ENCODE measurements at places on chromosomes 7 and 10.

DNA sequence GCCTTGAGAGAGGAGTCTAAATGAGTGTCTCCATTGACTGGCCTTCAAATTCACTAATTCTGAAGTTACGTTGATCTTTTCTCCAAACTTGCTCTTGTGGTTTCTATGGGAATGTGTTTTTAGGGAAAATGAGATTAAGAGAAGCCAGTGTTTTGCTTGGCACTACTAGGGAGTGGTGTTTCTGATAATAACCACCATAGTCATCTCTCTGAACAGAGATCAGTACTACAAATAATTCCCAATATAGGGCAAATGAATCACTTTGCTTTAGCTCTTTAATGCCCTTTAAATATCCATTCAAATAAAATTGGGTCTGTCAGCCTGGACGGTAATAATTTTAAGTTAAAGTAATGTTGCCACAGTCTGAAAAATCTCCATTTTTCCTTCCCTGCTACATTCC lies 90.8 kb downstream of the NRF1 start:
- no peak overlapping the region for H3K4me3 ChIP-seq
- H3K4me1 ChIP-seq, result no peaks in the 10 kb centered on the region
- peaks cover 8% of the 10 kb centered on the region for H3K36me3 ChIP-seq
- no peak overlapping the region for H3K27ac ChIP-seq
- no peak for DNase-seq

DNA sequence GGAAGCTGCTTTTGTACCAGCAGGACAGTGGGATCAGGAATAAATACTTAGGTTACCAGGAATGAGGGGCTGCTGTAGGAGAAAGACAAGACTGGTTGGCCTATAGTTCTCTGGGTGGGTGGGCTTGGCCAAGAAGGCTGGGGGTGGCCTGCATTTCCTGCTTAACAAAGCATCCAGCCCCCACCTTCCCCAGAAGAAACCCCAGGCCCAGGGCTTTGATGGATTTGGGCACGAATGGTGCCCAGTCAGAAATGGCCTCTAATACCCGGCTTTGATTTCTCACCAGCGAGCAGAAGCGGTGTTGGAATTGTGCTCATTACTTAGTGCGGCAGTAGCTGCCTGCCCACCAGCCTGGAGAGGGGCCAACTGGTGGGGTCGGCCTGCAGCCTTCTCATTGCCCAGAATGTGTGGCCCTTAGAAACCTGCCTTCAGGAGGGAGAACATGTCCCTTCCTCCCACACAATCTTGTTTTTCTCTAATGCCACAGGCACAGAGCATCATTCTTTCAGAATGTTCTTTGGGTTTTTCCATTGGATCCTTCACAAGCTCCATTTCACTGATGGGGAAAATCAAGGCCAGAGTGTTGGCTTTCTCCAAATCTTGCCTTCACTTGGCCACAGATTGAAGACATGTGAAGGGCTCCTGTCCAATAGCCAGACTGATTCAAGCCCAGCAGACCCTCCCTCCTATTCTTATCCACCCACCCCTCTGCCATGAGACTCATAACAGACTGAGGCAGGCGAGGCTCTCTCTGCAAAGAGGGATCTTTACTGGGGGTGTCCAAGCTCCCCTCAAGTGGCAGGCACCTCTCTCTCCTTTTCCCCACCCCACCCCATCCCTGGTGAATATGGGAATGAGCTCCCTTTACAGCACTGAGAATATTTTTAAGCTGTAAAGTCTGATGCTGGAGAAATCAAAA lies 2.5 kb downstream of the UNC5B start:
- peaks cover 24% of the 10 kb centered on the region for H3K27me3 ChIP-seq
- H3K4me1 ChIP-seq, result peaks cover 28% of the 10 kb centered on the region
- H3K36me3 ChIP-seq, result no peaks in the 10 kb centered on the region

- H3K27ac ChIP-seq, result no peak overlapping the region
- no peak overlapping the region for H3K4me3 ChIP-seq
- H3K4me1 ChIP-seq, result no peaks in the 10 kb centered on the region
These were observed 8.8 kb downstream of the ASB10 start for GRCh38 chr7:151178236-151178635.

DNA sequence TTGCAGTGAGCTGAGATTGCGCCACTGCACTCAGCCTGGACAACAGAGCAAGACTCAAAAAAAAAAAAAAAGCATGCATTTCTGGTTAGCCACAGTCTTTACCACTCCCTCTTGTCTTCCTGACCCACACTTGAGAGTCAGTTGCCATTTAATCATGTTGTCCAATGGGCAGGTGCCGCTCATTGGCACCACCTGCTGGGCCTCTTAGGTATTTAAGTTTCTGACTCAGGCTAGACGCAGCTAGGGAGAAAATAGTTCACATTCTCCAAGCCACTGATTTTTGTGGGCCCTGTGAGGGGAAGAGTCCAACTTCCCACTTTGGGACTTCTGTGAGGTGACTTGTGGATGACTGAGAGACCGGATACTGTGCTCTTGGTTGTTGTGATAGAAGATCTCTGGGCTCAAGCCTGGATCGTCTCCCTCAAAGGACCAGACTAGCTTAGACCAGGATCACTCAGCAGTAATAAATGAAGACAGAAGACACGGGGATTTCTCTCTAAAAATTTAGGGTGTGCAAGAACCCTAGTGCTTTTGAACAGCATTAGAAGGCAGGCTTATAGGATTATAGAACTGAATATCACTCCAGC lies 26.8 kb upstream of the SORCS3 start:
- H3K36me3 ChIP-seq, result no peaks in the 10 kb centered on the region
- no peak overlapping the region for H3K27ac ChIP-seq
- no peaks in the 10 kb centered on the region for H3K27me3 ChIP-seq
- no peak for DNase-seq
- no peaks in the 10 kb centered on the region for H3K4me1 ChIP-seq
- H3K4me3 ChIP-seq, result no peak overlapping the region

DNA sequence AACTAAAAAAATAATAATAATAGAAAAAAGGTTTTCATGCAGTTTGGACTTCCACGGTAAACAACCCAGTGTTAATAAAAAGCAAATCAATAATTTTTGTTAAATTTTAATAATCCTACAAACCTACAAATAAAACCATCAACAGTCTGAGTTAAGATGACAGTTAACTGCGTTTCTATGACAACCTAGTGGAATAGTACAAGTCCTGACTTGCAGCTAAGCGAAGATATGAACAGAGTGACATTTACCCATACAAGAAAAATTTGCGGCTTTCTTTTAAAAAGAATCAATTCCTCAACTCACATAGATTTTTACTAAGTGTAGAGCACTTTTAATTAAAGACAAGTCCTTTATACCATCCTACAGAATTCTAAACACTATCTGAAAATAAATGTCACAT lies 35.6 kb downstream of the VPS41 start:
- H3K27ac ChIP-seq, result no peak overlapping the region
- no peaks in the 10 kb centered on the region for H3K27me3 ChIP-seq
- no peak for DNase-seq
- H3K4me3 ChIP-seq, result no peak overlapping the region

DNA sequence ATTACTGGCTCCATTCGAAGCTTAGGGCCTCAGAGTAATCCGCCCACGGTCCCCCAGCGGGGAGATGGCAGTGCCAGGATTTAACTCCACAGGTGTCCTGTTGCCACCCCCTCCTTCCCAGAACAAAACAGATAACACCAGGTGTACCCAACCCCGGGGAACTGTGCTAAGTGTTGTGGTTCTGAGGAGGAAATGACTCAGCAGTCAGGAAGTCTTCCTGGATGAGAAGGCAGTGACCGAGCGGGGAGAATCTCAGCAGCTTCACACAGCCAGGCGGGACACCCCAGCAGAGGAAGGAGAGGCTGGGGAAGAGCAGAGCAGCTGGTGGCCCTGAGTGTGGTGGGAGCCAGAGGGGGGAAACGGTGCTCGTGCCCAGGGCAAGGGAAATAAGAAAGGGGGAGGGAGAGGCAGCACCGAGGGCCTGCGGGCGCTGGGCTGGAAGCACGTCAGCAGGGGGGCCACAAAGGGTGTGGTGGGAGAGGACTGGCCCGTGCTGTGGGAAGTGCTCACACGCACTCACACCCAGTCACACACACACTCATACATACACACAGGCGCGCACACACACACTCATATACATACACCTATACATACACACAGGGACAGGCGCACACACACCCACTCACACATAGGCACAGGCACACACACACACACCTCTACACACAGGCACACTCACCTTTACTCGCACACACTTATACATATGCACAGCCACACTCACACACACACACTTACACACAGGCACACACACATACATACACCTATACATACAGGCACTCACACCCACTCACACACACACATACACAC lies 59.8 kb upstream of the CHST15 start:
- no peaks in the 10 kb centered on the region for H3K36me3 ChIP-seq
- H3K4me3 ChIP-seq, result no peak overlapping the region
- H3K27ac ChIP-seq, result no peak overlapping the region
- DNase-seq, result no peak
- H3K4me1 ChIP-seq, result peaks cover 20% of the 10 kb centered on the region

GRCh38 chr10:19728964-19729363 lies 87.3 kb upstream of the PLXDC2 start:
- H3K27me3 ChIP-seq, result no peaks in the 10 kb centered on the region
- H3K4me3 ChIP-seq, result no peak overlapping the region
- H3K4me1 ChIP-seq, result no peaks in the 10 kb centered on the region
- no peak for DNase-seq
- H3K27ac ChIP-seq, result no peak overlapping the region

DNA sequence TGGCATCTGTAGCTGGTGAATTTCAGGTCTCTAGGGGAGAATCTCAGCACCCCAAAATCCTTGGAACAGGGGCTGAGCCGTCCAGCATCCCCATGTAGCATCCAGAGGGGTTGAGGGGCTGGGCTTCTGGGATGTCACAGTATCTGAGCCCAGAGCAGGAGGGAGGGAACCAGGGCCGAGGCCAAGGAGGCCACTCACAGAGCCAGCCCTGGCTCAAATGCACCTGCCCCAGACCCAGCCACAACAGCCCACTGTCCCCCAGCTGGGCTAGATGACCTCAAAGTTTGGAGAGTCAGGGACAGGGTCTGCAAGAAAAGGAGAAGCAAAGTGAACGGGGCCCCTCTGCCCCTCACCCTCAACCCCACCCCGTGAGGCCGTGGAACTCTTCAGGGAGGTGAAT lies 22.3 kb downstream of the VSIR start:
- peaks cover 62% of the 10 kb centered on the region for H3K36me3 ChIP-seq
- no peak overlapping the region for H3K4me3 ChIP-seq
- no peaks in the 10 kb centered on the region for H3K27me3 ChIP-seq
- peak overlapping the region; percentile 81 for H3K27ac ChIP-seq

- H3K4me1 ChIP-seq, result no peaks in the 10 kb centered on the region
- no peaks in the 10 kb centered on the region for H3K36me3 ChIP-seq
- no peak overlapping the region for H3K27ac ChIP-seq
- no peak for DNase-seq
- H3K27me3 ChIP-seq, result no peaks in the 10 kb centered on the region
These were observed 152.8 kb downstream of the AMPH start for GRCh38 chr7:38478404-38478803.

DNA sequence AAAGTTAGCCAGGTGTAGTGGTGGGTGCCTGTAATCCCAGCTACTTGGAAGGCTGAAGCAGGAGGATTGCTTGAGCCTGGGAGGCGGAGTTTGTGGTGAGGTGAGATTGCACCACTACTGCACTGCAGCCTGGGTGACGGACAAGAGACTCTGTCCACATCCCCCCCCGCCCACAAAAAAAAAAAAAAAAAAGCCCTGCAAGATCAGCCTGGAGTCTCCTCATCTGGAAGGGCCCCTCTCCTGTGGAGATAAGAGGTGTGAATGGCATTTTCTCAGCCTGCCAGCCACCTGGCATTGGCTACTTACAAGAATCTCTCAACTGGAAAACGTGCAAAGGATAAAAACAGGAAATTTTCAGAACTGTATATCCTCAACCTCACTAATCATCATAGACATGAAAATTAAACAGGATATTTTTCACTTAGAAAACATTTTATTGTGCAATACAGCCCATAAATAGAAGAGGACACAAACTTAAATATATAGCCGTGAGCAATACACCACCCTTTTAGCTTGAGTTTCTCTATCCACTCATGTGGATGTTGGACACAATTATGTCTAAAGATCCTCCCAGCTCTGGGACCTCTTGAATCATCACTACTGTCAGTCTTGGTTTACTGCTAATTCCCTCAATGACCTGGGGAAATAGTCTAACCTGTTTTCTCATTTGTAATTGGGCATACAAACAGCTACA lies 11.3 kb upstream of the TSPAN15 start:
- no peak overlapping the region for H3K4me3 ChIP-seq
- H3K27ac ChIP-seq, result no peak overlapping the region
- no peaks in the 10 kb centered on the region for H3K27me3 ChIP-seq
- H3K4me1 ChIP-seq, result peaks cover 4% of the 10 kb centered on the region
- H3K36me3 ChIP-seq, result no peaks in the 10 kb centered on the region

DNA sequence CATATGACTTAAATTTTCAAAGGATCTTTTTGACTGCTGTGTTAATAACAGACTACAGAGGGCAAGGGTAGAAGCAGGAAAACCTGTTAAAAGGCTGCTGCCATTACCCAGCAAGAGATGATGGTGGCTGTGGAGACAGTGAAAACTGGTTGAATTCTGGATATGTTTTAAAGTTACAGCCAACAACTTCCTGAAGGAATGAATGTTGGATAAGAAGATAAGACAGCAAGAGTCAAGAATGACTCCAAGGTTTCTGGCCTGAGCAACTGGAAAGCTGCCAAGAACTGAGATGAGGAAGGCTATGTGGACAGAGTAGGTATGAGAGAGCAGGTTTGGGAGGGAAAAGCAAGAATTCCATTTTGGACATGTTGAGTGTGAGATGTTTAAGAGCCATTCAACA lies 19.1 kb downstream of the CNOT4 start:
- no peaks in the 10 kb centered on the region for H3K27me3 ChIP-seq
- no peaks in the 10 kb centered on the region for H3K4me1 ChIP-seq
- no peak for DNase-seq
- H3K36me3 ChIP-seq, result peaks cover 2% of the 10 kb centered on the region

DNA sequence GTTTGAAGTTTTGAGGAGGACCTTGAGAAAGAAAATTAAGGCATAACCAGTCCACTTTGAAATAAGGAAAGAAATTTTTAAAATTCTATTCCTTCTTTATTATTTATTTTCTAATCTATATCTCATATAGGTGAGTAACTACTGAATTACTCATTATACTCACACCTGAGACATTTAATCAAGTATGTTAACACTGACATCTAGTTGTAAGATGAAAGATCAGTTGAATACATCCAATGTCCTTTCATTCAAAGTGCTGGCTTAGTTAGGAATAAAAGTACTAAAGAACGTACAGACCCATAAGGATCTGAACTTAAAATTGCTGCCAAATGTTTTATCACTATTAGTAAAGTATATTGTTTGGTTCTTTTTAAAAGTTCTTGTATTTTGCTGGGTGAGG lies 23.5 kb downstream of the TRDMT1 start:
- peaks cover 4% of the 10 kb centered on the region for H3K4me1 ChIP-seq
- no peaks in the 10 kb centered on the region for H3K27me3 ChIP-seq
- no peaks in the 10 kb centered on the region for H3K36me3 ChIP-seq
- DNase-seq, result no peak
- no peak overlapping the region for H3K4me3 ChIP-seq

DNA sequence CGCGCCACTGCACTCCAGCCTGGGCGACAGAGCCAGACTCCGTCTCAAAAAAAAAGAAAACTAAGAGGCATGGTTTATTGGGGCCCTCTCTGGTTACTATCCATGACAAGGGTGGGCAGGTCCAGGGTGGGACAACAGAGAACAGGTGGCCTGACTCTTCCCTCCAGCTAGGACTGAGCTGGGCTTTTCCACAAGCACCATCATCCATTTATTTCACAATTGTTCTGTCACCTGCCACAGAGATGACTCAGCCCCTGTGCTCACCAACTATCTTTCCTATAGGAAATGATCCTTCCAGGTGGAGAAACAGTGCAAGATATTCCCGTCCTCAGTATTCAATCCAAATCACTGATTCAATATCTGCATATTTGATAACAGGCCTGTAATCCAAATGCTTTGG lies 44.9 kb upstream of the MYL10 start:
- no peaks in the 10 kb centered on the region for H3K4me1 ChIP-seq
- H3K27me3 ChIP-seq, result no peaks in the 10 kb centered on the region
- H3K4me3 ChIP-seq, result no peak overlapping the region
- DNase-seq, result no peak
- H3K27ac ChIP-seq, result no peak overlapping the region

- peak overlapping the region; percentile 83 for H3K27ac ChIP-seq
- no peaks in the 10 kb centered on the region for H3K27me3 ChIP-seq
These were observed 53.7 kb upstream of the KDM7A start for GRCh38 chr7:140230516-140230860.

Measured in natural killer cell (primary cell).